ENCODE measurements at places on chromosomes 5 and 9.

- DNase-seq = no peak
Measured at GRCh38 chr5:10021248-10021647, 228.4 kb downstream of the ATPSCKMT start.

DNA sequence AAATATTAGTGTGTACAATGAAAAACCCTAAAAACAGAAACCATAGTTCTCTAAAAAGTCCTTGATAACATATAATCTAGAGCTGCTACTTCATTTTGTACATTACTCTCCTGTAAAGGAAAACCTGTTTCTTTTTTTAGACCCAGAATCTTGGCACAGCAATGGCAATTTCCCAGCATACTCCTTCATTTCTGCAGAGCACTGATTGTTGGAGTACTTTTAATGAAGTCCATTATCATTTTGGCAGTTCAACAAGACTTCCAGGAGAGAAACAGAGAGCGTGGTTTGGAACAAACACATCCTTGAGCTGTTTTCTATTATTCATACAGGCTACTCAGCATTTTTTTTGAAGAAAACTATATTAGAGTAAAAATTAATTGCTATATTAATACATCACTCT is 22.7 kb upstream of the MROH2B start:
- DNase-seq = no peak

DNA sequence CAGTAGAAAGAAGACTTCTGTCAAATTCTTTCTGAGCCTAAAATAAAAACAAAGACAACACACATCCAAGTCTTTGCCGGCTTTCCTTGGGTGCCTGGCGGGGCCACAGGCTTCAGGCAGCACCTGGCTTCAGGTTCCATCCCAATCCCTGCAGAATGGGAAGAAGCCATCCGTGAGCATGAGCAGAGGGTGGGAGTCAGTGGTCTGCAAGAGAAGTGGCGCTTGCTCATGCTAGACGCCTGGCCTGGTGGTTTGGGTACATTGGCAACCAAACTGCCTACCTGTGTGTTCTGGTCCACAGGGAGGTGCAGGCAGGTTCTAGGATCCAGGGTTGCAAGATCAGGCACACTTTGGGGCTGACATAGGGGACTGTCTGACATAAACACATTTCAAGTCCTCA is 47.6 kb upstream of the RETREG1 start:
- no peak for DNase-seq

DNA sequence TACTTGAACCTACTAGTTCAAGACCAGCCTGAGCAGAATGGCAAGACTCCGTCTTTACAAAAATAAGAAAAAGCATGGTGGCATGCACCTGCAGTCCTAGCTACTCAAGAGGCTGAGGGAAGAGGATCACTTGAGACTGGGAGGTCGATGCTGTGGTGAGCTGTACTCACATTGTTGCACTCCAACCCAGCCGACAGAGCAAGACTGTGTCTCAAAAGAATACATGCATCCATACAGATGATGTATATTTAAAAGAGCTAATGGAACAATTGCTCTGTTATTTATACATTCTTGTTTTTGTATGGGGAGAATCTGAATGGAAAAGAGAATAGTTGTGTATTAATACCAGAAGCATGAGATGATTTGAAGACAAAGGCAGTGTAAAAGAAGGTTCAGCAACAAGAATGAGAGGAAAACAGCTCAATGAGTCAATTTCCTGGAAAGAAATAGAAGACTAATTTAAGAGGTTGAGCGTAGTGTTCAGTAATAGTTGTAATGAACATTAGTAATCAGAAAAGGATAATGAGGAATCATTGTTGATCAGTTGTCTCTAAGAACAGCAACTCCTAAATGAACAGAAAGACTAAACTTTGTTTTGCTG is 1.9 kb upstream of the LRRC70 start:
- no peak for DNase-seq

DNA sequence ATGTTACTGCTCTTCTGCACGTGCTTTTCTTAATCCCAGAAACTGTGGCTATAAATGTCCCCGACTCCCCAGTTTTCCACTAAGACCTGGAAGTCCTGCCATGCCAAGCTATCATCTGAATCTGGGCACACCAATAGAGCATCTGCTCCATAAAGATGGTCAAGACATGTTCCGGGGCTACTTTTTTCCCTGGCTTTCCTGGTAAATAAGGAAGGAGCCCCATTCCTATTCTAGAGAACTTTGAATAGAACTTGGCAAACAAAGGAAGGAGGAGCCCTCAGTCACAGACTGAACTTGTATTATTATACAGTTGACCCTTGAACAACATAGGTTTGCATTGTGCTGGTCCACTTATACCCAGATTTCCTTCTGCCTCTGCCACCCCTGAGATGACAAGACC is 182.9 kb downstream of the CCDC192 start:
- no peak for DNase-seq

DNA sequence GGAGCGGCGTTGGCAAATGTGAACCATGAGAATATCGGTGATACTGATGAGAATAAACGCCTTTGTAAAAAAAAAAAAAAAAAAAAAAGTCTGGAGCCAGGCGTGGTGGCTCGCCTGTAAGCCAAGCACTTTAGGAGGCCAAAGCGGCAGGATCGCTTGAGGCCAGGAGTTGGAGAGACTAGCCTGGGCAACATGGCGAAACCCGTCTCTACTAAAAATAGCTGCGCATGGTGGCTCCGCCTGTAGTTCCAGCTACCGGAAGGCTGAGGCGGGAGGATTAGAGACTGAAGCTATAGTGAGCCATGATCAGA is 425 bp upstream of the NFX1 start:
- DNase-seq = no peak

DNA sequence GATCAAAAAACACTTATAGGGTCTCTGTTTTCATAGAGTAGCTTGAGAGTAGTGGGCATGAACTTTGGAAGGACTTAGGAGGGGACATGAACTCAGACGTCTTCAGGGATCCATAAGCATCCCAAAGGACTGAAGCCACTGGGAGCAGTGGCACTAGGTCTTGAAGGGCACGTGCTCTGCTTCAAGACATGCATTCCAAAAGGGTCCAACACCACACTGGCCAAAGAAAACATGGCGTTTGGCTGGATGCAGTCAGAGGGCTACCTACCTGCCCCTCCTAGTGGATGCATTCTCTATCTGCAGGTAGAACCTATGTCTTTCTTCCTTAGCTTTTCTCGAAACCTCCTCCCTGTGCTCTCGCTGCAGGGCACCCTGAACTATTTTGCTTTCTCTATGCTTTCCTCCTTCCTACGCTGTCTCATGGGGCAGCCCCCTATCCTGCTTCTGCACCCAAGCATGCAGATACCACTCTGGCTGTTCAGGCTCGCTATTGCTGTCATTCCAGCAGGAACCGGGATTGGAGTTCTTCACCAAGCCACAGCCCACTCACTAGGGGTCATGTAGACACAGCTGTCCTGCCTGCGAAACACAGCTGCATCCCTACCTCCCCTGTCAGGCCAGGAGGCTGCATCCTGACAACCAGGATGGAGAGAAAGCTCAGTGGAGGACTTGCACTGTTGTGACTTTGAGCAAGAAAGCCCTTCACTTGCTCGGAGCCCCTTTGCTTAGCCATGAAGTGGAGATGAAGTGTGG is 11.9 kb downstream of the FAM240B start:
- no peak for DNase-seq

- no peak for DNase-seq
Measured at GRCh38 chr5:17076272-17076671, 140.2 kb upstream of the MYO10 start.

DNA sequence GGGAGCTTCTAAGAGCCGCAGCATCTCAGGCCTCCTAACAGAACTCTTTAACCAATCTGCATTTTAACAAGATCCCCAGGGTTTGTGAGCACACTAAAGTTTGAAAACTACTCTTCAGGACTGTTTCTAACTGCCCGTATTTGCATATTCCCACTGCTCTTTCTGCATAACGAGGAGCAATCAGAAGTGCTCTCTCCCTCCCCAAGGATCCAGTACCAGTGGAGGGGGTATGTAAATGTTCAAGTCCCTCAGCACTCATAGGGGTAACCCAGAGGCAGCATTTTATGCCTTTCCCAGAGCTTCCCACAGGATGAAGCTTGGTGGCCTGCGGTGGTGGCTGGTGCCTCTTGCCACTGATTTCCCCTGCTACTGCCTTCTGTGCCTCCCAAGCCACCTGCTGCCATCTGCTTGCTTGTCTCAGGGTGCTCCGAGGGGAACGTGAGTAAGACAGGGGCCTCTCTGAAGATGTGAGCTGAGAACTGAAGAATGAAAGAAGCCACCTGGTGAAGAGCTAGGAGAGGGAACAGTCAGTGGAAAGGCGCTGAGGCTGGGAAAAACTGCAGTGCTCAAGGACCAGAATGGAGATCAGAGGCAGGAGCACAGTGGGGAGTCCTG is 30.0 kb upstream of the PPP1R2B start:
- DNase-seq = no peak

DNA sequence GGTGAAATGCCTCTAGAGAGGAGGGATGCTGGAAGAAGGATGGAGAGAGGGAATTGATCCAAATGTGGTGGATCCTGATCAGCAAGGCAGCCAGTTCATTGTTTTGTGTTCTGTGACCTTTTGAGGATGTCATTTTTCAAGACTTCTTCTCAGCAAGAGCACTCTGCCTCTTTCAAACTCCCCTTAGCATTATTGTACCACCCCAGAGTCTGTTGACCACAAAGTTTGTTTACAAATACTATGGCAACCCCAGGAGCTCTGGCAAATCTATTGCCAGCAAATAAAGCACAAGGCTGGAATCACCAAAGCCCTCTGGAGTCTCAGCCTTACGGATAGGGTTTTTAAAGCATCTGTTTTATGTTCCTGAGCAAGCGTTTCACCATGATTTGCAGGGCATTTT is 76.2 kb upstream of the SLC1A3 start:
- no peak for DNase-seq

- no peak for DNase-seq
Measured at GRCh38 chr5:52013523-52013922, 630.3 kb downstream of the ISL1 start.

- no peak for DNase-seq
Measured at GRCh38 chr9:125462861-125463291, 201.2 kb downstream of the GAPVD1 start.

- no peak for DNase-seq
Measured at GRCh38 chr5:59102437-59102836, 519.6 kb downstream of the RAB3C start.
